ENCODE measurements at places on chromosomes 13 and 19.

GRCh38 chr13:30746791-30747190 is 11.4 kb downstream of the ALOX5AP start:
- DNase-seq: no peak

DNA sequence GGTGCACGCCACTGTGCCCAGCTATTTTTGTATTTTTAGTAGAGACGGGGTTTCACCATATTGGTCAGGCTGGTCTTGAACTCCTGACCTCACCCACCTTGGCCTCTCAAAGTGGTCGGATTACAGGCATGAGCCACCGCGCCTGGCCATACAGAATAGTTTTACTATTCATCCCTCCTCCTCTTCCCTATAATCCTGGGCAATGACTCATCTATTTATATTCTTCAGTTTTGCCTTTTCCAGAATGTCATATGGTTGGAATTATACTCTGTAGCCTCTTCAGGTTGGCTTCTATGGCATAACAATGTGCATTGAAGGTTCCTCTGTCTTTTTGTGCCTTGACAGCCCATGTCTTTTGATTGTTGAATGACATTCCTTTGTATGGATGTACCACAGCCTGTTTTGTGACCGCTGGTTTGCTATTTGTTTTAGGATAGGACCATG is 22.2 kb upstream of the LRP3 start:
- DNase-seq: no peak

GRCh38 chr13:77338329-77338728 is 11.4 kb upstream of the MYCBP2 start:
- DNase-seq: no peak

DNA sequence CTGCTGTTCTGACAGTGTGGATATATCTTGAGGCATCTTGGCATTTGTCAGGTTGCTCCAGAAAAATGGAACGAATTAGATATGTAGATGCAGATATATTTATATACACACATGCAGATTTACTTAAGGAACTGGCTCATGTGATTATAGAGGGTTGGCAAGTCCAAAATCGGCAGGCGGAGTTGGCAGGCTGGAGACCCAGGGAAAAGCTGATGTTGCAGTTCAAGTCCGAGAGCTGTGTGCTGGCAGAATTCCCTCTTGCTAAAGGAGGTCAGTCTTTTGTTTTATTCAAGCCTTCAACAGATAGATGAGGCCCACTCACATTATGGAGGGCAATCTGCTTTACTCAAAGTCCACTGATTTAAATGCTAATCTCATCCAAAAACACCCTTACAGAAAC is 24.4 kb upstream of the CSNK1A1L start:
- DNase-seq: no peak

DNA sequence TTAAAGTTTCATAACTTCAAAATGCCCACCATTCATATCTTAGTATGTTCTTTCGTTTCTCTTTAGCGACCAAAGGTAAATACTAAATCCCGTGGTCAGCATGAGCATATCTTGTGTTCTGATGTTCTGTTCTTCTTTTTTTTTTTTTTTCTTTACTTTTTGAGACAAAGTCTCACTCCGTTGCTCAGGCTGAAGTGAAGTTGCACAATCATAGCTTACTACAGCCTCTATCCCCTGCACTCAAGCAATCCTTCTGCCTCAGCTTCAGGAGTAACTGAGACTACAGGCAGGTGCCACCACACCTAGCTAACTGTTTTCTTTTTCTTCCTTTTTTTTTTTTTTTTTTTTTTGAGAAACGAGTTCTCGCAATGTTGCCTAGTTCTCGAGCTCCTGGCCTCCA is 60.9 kb upstream of the ATP12A start:
- no peak for DNase-seq

DNA sequence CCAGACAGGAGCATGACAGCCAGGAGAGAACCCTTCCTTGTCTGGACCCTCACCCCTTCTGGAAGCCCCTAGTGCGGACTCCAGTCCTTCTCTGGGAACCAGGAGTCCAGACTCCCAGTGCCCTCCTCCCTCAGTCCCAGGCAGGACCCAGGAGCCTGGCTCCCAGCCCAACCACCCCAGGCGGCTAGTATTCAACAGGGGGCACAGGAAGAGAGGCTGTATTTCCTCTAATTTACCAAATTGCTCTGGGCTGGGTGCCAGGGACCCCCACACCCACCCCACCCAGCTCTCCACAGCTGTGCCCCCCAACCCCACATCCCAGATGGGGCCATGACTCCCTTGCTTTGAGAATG is 3.3 kb downstream of the GRIN2D start:
- no peak for DNase-seq

DNA sequence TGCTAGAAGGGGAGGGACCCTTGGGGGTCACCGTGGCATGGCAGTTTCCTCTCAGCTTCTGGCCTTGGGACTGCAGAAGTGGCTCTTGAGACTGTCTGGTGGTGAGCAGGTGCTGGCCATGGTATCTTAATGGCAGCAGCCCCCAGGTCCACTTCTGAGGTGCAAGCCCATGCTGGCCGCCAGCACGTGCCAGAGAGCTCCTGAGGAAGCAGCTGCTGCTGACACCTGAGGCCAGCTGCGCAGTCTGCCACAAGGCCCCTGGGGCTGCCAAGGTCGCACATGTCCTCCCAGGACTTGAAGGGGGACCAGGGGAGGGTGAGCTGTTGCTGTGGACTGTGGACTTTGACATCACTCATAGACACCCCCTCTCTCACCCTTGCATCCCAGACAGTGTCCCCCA is 48.0 kb downstream of the NFIX start:
- DNase-seq: no peak

DNA sequence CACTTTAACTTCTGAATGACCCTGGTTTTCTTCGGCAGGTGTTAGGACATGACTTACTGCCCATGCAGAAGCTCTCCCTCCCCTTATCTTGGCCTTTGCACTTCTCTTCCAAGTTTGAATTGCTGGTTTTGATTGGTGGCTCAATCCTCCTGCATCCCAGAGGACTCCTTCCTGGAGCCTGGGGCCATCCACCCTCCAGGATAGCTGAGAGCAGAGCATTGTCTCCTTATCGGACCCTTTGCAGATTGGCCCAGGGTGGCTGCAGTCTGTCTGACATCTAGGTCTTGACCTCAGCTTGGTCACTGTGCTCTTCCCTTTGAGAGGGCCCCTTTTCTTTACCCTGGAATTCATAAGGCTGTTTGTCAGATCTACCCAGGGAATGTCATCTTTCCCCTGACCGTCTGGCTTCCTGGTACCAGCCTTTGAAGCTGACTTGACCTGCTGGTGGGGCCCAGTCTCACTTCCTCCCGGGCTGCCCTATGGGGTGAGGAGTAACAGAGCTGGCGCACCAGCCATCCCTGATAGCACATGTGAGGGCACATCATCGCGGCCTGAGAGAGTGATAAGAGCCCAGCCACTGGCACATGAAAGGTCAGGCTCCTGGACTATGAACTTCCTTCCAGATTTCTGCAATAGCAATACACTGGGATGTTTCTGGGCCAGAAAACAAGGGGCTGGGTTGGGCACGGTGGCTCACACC is 172.9 kb upstream of the UBL3 start:
- DNase-seq: no peak

- DNase-seq: no peak
These were observed 239.3 kb upstream of the SLITRK6 start for GRCh38 chr13:86038490-86038889.

GRCh38 chr19:39411832-39412099 is 703 bp upstream of the PLEKHG2 start:
- DNase-seq: peak; percentile 97
